ENCODE measurements at places on chromosomes 2 and 18. TPM values are rescaled to one million over a fixed set of nuclear protein-coding genes. Genes with fewer than 3 reads are reported as not detected.

SKOR2 gene
- total RNA-seq = not detected

DNA sequence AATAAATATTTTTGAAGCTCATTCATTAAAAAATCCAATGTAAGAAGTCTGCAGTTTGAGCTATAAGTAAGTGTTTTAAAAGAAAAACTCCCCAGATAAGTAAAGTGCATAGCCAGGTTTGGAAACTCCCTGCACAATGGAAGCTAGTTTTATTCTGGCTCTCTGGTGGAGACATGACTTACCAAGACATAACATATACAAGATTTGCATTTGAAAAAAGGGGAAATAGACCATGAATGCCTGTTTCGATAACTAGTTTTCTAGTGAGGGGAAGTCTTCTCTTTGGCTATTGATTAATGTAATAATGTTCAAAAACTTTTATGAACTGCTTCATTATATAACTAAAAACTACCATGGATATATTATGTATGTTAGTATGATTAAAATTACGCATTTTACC is 435.2 kb downstream of the ARHGAP15 start:
- no peaks in the 10 kb centered on the region for H3K4me1 ChIP-seq
- H3K27me3 ChIP-seq = no peaks in the 10 kb centered on the region
- DNase-seq = no peak
- H3K27ac ChIP-seq = no peak overlapping the region
- no peaks in the 10 kb centered on the region for H3K36me3 ChIP-seq
- H3K4me3 ChIP-seq = no peak overlapping the region

DNA sequence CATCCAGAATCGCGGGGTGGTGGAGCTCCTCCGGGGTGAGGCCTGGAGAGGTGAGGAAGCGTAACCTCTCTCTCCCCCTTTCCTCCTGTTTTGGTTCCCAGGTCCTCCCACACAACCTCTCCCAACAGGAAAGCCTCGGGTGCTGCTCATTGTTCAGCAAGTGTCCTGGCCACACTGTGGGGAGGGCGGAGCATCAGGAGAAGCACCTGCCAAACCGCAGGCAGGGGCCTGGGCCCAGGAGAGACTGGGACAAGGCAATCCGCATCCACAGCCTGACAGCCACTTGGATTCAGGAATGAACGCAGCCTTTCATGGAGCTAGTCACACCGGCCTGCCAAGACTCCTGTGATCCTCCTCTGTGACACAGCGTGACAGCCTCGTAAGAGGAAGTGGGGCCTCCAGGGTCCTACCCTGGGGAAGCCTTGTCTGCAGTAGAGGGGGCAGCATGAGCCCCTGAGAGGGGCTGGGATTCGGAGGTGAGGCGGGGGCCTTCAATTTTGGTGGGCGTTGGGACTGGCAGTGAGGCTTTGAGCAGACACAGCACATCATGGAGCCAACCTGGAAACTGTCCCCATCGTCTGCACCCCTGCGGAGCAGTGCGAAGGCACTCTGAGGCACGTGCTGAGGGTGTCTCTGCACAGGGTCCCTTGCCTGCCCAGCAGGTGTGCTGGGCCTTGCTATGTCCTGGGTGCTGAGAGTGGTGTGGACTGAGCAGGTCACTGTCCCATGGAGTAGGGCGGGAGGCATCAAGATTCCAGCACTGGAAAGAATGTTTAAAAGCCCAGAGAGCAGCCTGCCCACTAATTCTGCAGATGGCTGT is 62.2 kb downstream of the EDAR start:
- H3K36me3 ChIP-seq = no peaks in the 10 kb centered on the region
- H3K4me3 ChIP-seq = no peak overlapping the region
- no peak for DNase-seq
- H3K4me1 ChIP-seq = peaks cover 8% of the 10 kb centered on the region

DNA sequence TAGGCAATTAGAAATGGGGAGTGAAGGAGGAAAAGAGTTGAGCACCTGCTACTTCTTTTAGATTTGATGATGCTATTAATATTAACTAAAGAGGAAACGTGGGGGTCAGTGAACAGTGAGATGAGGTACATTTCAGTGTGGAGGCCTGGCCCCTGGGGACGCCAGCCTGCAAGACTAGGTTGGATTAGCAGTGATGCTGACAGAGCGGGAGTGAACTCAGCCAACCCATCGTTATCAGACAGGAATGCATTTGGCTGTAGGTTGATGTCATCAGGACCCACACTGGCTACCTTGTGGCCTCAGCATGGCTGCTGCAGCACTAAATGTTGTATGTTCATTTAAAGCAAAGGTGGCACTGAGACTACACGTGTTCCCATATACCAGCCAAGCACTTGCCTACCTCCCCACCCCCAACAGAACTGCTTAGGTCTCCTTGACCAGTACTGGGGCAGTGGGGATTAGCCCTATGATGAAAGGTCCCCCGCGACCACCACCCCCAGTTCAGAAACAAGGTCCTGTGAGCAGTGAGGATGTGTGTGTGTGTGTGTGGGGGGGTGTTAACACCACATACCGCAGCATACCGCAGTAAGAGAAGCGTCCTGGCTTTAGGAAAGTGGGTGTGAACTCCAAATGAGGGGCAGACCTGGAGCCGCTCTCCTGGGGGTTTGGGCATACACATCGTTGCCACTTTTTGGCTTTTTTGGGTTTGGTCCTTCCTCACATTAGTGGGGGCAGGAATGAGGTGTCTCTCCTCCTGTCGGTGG is 26.0 kb downstream of the DGKD start:
- no peaks in the 10 kb centered on the region for H3K27me3 ChIP-seq
- peaks cover 17% of the 10 kb centered on the region for H3K4me1 ChIP-seq
- H3K4me3 ChIP-seq = no peak overlapping the region
- DNase-seq = no peak
- H3K27ac ChIP-seq = no peak overlapping the region
- H3K36me3 ChIP-seq = no peaks in the 10 kb centered on the region

DNA sequence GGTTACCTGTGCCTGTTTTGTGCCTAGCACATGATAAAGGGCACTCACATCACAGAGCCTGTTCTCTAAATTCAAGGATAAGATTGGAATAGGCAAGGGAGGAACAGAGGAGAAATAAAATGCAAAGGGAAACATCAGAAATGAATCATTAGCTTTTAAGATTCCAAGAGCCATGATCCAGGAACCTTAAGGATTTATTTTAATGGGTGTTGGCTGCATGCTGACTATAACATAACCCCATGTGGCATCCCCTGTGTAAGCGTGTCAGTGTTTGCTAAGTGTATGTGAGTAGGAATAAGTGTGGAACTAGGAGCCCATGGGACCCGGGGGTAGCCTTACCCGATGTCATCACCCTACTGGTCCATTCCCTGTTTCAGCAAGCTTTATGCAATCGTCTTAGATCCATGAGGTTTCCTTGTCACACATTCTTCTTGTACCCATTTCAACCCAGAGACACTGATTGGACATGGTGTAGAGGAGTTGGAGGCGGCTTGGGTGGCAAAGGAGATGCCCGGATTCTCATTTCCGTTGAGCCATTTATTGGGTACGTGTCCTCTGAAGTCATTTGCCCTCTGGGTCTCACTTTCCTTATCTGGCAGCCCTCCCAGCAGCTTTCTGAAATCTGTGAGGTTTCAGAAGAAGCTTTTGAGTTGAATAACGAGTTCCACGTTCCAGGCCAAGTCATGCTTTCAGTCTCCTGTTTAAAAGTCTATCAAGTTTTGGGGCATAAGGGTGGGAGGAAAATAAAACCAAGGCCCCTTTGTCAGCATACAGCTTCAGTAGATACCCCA is 117.0 kb downstream of the MGAT5 start:
- H3K4me1 ChIP-seq = peaks cover 96% of the 10 kb centered on the region
- peak overlapping the region; percentile 59 for H3K27ac ChIP-seq
- H3K36me3 ChIP-seq = no peaks in the 10 kb centered on the region
- H3K27me3 ChIP-seq = no peaks in the 10 kb centered on the region
- no peak for DNase-seq

DNA sequence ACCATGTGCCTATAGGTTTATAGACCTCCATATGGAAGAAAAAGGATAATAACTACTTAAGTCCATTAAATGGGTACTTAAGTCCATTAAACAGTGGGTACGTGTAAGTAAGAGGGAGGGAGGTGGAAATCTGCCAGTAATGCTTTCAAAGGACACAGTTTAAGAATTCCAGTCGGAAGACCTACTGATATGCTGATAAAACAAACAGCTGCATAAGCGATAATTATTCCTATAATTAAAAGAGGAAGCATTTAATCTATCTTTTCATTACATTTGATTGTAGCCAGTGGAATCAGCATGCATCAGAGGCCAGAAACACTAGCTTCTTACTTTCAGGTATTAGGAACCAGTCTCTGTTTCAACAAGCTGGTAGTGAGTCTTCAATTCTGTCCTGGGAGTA is 96.4 kb upstream of the DDX18 start:
- no peaks in the 10 kb centered on the region for H3K4me1 ChIP-seq
- no peak overlapping the region for H3K4me3 ChIP-seq
- no peak for DNase-seq
- peaks cover 11% of the 10 kb centered on the region for H3K27me3 ChIP-seq
- no peaks in the 10 kb centered on the region for H3K36me3 ChIP-seq

CHRND gene
- not detected for total RNA-seq

- H3K4me3 ChIP-seq = no peak overlapping the region
- H3K27ac ChIP-seq = no peak overlapping the region
- DNase-seq = no peak
- H3K4me1 ChIP-seq = peaks cover 36% of the 10 kb centered on the region
- no peaks in the 10 kb centered on the region for H3K36me3 ChIP-seq
These were observed 21.9 kb downstream of the PELI1 start for GRCh38 chr2:64122358-64122757.

GRCh38 chr2:238370823-238371372 is 50.6 kb downstream of the TRAF3IP1 start:
- H3K4me3 ChIP-seq = no peak overlapping the region
- H3K27me3 ChIP-seq = no peaks in the 10 kb centered on the region
- H3K36me3 ChIP-seq = no peaks in the 10 kb centered on the region
- H3K4me1 ChIP-seq = peaks cover 8% of the 10 kb centered on the region

PJVK gene
- 0.91 TPM for total RNA-seq

CAPG gene
- 3.5 TPM for total RNA-seq

GRCh38 chr2:199309973-199310372 is 147.8 kb downstream of the SATB2 start:
- H3K27me3 ChIP-seq = no peaks in the 10 kb centered on the region
- H3K36me3 ChIP-seq = no peaks in the 10 kb centered on the region
- H3K4me1 ChIP-seq = no peaks in the 10 kb centered on the region
- no peak for DNase-seq
- no peak overlapping the region for H3K4me3 ChIP-seq

DNA sequence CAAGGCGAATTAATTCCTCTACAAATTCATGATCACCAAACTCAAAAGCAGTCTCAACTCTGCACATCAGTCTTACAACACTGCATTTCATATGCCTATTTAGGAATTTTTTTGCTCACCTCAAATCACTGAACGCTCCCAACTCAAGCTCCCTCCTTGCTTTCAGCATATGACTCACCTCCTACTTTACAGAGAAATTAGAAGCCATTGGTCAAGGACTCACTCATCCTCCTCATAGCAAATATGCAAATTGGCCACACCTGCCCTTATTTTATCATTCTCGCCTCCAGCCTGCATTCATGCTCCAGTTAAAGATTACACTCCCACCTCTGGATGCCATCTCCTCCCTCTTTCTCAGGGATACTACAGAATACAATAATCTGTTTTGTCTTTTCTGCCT is 148.8 kb downstream of the MBD2 start:
- H3K27ac ChIP-seq = no peak overlapping the region
- no peak overlapping the region for H3K4me3 ChIP-seq
- no peaks in the 10 kb centered on the region for H3K27me3 ChIP-seq
- H3K36me3 ChIP-seq = no peaks in the 10 kb centered on the region
- DNase-seq = no peak

KLHL41 gene
- total RNA-seq = 163 TPM

DNA sequence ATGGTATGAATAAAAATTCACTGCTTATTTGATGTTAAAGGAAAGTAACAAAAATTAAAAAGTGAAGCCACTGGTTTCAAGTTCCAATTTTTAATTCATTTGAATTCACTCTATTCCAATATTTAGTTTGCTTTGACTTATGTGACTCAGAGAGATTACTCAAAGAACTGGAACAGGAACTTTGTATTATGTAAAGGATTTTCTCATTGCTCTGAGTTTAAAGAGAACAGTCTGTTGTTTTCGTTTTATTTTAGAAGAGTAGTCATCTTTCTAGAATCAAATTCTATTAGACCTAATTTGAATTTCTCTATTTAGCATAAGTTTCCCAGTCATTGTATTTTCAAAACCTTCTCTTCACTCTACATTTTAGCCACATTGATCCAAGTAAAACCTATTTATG is 300.1 kb upstream of the SLC8A1 start:
- no peak overlapping the region for H3K4me3 ChIP-seq
- H3K4me1 ChIP-seq = no peaks in the 10 kb centered on the region
- H3K36me3 ChIP-seq = no peaks in the 10 kb centered on the region

DNA sequence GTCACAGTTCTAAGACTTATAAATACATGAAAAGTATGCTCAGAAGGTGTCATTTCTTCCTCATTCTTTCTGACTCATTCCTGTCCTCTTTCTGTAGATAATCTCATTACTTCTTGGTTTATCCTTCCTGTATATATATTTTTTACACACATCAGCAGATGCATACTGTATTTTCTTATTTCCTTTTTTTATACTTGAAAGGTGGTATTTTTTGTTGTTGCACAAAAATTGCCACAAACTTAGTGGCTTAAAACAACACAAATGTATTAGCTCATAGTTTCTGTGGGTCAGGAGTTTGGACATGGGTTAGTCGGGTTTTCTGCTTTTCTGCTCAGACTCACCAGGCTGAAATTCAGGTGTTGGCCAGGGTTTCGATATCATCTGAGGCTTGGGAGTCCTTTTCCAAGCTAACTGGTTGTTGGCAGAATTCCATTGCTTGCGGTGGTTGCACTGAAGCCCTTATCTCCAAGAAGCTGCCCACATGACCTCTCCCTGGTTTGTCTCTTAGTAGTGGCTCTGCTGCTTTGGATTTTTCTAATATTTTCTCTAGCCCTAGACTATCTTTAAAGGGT is 162.6 kb downstream of the FMNL2 start:
- H3K36me3 ChIP-seq = no peaks in the 10 kb centered on the region
- H3K4me3 ChIP-seq = no peak overlapping the region
- H3K27ac ChIP-seq = no peak overlapping the region
- no peak for DNase-seq

DNA sequence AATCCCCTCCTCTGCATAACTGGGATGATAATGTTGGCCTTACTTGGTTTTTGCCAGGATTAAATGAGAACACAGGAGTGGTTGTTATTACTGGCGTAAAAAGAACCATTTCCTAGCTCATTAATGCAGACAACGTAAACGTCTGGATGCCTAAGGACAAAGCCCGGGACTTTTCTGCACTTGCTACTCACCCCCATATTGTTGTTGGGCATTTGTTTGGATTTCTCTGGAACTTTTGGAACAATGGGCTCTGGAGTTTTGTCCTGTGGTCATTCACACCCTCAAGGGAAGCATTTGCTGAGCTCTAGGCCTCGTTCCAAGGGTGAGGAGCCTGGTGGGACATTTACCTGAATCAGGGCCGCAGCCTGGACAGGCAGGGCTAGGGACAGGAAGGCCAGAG is 76.0 kb downstream of the HS1BP3 start:
- H3K4me3 ChIP-seq = no peak overlapping the region
- DNase-seq = no peak
- peaks cover 98% of the 10 kb centered on the region for H3K4me1 ChIP-seq
- no peaks in the 10 kb centered on the region for H3K27me3 ChIP-seq

ADCYAP1 gene
- total RNA-seq = 0.19 TPM

GRCh38 chr2:33207151-33207740 is 260.5 kb downstream of the LTBP1 start:
- H3K36me3 ChIP-seq = no peaks in the 10 kb centered on the region
- no peak for DNase-seq
- H3K27ac ChIP-seq = no peak overlapping the region
- H3K4me3 ChIP-seq = no peak overlapping the region

Measured in left ventricle myocardium inferior (tissue), 1 donor.